ENCODE measurements at places on chromosomes 12 and 14.

GRCh38 chr12:44157359-44157758 is 321.5 kb downstream of the TMEM117 start:
- H3K36me3 ChIP-seq = no peaks in the 10 kb centered on the region
- H3K4me1 ChIP-seq = no peaks in the 10 kb centered on the region
- no peaks in the 10 kb centered on the region for H3K27me3 ChIP-seq
- H3K27ac ChIP-seq = no peak overlapping the region

DNA sequence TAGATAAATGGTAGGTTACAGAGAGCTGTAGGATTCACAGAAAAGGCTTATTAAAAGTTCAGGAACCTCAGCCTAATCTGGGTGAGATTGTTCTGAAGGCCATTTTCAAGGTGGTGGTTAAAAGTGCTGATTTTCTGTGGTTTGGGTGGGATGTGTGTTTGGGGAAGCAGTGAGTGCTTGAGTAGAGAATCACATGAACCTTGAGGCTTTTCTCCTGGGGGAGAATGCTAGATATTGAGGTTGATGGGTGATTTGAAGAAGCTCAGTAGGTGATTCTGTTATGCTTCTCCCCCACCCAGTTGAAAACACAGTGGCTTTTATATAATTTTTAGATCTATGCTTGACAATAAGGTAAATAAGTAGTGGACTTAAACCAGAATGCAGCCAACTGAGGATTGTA is 420.9 kb downstream of the PCNX1 start:
- H3K27me3 ChIP-seq = no peaks in the 10 kb centered on the region
- H3K36me3 ChIP-seq = no peaks in the 10 kb centered on the region
- no peak for DNase-seq
- no peak overlapping the region for H3K4me3 ChIP-seq
- peaks cover 35% of the 10 kb centered on the region for H3K4me1 ChIP-seq

GRCh38 chr14:63596998-63597658 is 44.5 kb downstream of the WDR89 start:
- peaks cover 34% of the 10 kb centered on the region for H3K36me3 ChIP-seq
- H3K4me3 ChIP-seq = no peak overlapping the region
- no peaks in the 10 kb centered on the region for H3K27me3 ChIP-seq
- no peaks in the 10 kb centered on the region for H3K4me1 ChIP-seq
- H3K27ac ChIP-seq = no peak overlapping the region
- DNase-seq = no peak

- DNase-seq = no peak
- peaks cover 19% of the 10 kb centered on the region for H3K27me3 ChIP-seq
- H3K4me3 ChIP-seq = no peak overlapping the region
- H3K27ac ChIP-seq = no peak overlapping the region
Measured at GRCh38 chr12:3186546-3187215, 109.5 kb downstream of the TSPAN9 start.

All from T-cell (primary cell).